Activated CD4-positive, alpha-beta T cell treated with anti-CD3 and anti-CD28 coated beads, Interleukin-2, amount 50 U/mL, for 4 hours (primary cell): ENCODE measurements at places on chromosomes 7 and 10.

GRCh38 chr7:26724795-26725194 is 139.6 kb downstream of the SKAP2 start:
- no peak for DNase-seq

- no peak for DNase-seq
Observed at GRCh38 chr10:17001961-17002749, 127.5 kb downstream of the CUBN start.

- DNase-seq, result no peak
Observed at GRCh38 chr7:150626696-150627095, 5.5 kb downstream of the GIMAP6 start.

DNA sequence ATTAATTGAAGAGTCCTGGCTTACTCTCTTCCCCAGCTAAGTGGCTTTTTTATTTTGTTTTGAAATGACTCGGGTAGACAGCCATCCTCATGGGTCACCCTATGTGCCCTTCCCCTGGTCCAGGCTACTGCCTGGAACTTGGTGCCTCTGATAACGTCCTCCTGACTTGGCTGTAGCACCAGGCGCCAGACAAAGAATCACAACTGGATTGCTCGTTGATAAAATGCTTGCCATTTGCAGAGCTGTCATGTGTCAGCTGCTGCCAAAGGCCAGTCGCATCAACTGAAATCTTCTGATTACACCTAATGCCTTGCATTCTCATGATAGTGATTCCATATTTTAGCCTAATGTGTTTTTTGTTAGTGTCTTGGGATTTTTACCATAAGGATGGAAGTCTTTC is 27.4 kb upstream of the ABLIM1 start:
- no peak for DNase-seq
